RWPE1 (cell line): ENCODE measurements at places on chromosomes 2 and 18.
A peak's percentile ranks its signal among the peaks of the same experiment; 100 is the strongest.

GRCh38 chr2:32427672-32428610, 71.1 kb downstream of the BIRC6 start:
- no peak for DNase-seq

GRCh38 chr2:106020821-106021661, 173.1 kb downstream of the UXS1 start:
- DNase-seq: no peak

- DNase-seq: no peak
Observed at GRCh38 chr2:3291113-3291512, 86.5 kb downstream of the EIPR1 start.

GRCh38 chr2:239329972-239330572, 70.7 kb downstream of the HDAC4 start:
- DNase-seq: no peak

DNA sequence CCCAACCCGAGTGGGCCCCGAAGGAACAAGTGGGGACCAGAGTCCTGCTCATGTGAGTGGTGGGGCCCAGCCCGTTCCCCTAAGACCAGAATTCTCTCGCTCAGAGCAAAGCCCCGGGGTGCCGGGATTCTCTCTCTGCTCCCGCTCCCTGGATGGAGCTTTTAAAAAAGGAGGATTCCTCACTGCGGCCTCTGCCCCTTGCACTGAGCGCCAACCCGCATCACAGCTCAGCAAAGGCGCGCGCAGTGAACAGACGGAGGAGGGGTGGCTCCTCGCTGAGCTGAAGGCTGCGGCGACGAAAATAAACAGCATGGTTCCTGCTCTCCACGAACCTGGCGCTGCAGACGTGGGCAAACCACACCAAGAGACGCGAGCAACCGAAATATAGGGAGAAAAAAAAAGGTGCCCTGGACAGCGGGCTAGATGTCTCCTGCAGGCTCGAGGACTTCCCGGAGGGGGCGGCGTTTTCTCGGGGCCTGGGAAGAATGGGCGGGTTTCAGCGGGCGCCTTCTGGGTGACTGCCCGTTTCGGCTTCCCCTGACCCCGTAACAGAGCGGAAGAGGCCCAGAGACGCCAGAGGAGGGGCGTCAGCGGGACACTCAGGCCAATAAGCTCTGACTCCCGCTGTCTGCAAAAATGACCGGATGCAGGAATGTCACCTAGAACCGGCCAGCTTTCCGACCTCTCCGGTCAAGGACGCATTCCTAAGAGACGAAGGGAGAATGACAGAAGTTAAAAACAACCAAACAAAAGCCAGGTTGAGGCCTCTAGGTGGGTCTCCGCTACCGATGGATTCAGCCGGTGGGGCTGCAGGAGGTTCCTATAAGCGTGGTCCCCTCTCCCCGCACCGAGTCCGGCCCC, 819 bp upstream of the KLF11 start:
- DNase-seq: no peak

GRCh38 chr2:10879624-10880585, 31.8 kb upstream of the KCNF1 start:
- DNase-seq: no peak

DNA sequence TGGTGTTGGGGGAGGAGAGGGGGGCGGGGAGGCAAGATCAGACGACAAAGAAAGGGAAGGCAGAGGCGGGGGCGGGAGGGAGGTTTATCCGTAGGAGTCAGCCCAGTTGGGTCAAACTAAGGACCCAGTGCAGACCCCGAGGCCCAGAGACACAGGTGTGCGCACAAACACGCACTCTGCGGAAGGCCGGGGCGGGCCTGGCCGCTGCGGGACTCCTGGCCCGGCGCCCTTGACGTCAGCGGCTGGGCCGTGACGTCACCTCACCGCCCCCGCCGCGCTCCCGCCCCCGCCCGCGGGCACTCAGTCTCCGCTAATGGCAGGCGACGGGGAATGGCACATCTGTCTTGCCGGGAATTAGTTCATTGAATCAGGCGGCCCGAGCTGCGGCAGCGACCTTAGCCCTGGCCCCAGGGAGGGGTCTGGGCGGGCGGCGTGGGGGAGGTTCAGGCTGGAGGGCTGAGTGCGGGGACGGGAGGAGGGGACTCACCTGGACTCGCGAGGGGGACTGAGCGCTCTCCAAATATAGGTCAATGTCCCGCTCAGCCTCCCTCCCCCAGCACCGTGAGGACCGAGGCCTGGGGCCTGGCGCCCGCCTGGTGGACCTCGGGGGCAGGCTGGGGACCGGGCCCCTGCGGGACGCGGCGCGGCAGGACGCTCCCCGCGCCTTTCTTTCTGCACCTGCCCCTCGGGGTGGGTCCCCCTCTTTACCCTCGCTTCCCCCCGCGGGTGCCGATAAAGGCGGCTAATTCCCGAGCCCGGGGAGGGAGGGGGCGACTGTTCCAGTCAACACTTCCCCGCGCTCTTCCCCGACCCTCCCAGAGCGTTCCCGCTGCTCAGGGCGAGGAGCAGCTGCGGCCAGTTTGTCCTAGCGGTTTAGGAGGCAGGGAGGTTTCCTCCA, 15.5 kb upstream of the ECEL1 start:
- peak; percentile 33 for DNase-seq
